ENCODE measurements at places on chromosomes 13 and 19.

- DNase-seq = no peak
Observed at GRCh38 chr19:50333737-50334617, 4.8 kb upstream of the KCNC3 start.

DNA sequence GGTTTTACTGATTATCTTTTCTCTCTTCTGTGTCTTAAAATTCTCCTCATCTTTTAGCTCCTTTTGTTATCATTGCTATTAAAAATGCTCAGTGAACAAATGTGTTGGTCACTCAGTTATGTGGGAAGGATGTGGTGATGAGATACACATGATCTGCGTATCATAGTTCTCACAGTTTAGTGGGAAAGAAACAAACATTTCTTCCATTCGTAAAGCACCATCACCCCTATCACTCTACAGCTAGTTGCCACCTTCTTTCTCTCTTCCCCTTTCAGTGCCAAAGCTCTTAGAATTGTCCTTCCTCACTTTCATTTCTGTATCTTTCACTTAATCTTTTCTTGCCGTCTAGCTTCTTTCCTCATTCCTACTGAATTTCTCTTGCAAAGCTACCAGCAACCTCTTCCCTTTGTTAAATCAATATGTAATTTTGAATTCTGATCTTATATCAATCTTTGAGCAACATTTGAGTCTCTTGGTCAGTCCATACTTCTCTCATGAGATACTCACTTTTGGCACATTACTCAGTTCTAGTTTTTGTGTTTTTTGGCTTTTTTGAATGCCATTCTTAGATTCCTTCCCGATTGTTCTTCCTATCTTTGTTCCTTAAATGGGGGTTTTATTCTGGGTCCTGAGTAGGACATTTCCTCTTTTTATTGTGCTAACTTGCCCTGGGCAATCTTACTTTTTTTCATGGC lies 122.3 kb downstream of the PCCA start:
- no peak for DNase-seq

DNA sequence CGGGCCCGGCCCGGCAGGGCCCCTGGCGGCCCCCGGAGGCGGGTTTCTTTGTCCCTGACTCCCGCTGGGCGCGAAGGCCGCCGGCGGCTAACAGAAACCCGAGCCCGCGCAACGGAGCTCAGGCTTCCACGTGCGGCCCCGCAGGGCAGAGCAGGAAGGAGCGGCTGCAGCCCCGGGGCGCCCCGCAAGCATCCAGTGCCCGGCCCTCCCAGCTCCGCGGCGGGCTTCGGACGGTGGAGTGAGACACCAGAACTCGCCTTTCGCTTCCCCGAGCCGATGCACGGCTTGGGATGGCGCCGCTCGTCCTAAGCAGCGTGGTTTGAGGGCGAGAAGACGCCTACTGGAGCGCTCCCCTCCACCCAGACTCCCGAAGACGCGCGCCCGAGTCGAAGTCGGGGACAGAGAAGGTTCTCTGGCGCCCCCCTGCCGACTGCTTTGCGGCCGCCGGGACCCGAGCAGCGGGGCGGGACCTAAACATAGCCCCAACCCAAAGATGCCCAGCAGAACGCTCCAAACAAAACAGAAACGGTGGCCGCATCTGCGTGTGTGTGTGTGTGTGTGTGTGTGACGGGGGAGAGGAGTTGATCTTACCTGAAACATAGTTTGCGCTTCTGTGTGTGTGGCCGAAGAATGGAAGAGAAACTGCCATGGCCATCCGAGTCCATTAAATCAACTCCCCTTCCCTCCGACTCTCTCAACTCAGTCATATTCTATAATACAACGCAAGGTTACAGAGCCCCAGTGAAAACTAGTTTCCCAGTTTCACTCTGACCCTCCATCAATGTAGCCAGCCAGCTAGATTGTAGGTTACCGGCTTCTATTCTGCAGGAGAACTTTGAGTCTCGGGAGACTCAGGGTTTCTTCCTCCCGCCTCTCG lies 629 bp upstream of the FGF9 start:
- DNase-seq = no peak

GRCh38 chr13:32159137-32159869 lies 127.7 kb downstream of the FRY start:
- no peak for DNase-seq

DNA sequence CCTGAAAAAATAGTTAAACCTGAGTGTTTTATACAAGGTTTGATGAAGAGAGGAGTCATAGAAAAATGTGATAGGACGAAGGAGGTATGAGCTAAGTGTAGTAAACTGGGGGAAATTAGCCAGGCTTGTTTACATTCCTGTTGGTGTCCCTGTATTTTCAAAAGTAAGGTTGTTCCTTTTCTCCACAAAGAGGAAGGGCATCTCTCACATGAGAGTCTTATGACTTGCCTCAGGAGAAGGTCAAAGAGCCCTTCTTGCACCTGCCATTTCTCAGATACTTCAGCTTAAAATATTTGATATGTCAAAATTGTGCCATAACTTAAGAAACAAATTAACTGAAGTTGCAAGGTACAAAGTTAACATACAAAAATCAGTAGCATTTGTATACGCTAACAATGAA lies 3.6 kb upstream of the N4BP2L2 start:
- no peak for DNase-seq

Data from cortex of kidney (tissue), 1 donor.